ENCODE measurements at places on chromosomes 16 and 17.

- DNase-seq: no peak
Observed at GRCh38 chr16:84294117-84294516, 561 bp upstream of the WFDC1 start.

DNA sequence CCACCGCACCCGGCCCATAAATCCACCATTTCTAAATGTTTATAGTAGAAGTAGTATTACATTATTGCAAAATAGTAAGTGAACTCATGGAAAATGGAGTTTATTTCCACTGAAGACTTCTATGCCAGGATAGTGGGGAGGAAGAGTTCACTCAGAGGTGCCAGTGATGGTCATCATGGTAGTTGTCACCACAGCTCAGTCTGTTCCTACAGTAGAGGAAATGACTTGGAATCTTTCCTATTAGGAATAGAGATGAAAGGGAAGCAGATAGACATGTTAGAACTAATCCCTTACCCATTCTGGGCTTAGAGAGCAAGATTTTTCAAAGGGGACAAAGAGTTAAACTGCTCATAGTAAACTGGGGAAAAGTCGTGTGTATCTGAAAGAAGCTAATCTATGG is 20.1 kb downstream of the MRPL45 start:
- DNase-seq: no peak

DNA sequence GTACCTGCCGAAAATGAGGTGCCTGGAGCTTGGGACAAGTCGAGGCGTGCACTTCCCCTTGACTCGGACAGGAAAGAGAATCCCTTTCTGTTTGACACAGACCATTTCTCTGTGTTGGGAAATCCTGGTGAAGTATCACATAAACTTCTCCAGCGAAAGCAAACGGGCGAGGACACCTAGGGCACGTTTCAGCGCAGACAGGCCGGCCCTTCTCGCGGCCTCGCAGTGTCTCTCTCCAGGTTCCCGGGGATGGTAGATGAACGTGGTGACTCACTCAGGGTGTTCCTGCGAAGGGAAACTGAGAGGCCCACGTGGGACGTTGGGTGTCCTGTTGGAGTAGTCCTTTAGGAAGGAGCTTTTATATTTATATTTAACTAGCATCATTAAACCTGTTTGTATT is 36.3 kb upstream of the ZNF750 start:
- no peak for DNase-seq

DNA sequence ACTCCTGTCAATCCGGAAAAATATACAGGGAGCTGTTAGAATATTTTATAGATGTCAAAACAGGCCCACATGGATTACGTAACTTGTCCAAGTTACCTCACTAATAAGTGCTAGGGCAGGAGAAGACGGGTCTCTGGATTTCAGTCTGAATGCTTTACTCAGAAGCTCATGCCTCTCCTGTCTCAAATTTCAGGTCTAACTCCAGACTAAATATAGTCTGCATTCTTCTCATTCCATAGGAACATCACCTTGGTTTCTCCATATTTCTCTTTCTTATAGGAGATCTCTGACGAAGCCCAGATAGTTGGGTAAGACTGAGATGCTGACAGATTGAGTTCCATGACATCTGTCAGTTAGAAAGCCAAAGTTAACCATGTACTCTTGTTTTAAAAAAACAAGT is 174.2 kb downstream of the STX8 start:
- no peak for DNase-seq

DNA sequence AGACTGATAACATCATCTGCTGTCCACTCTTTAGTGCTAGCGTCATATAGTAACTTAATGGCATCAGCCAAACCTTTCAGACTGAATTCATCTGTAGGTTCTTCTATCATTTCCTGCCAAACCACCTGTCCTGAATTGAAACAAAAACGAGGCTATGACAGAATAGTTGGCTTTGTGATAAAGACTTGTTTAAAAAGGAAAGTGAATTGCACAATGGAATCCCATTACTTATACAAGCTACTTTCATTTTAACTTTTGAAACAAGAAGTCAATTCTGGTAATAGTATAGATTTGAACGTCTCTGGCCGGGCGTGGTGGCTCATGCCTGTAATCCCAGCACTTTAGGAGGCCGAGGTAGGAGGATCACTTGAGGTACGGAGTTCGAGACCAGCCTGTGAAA is 18.2 kb downstream of the LASP1NB start:
- no peak for DNase-seq

DNA sequence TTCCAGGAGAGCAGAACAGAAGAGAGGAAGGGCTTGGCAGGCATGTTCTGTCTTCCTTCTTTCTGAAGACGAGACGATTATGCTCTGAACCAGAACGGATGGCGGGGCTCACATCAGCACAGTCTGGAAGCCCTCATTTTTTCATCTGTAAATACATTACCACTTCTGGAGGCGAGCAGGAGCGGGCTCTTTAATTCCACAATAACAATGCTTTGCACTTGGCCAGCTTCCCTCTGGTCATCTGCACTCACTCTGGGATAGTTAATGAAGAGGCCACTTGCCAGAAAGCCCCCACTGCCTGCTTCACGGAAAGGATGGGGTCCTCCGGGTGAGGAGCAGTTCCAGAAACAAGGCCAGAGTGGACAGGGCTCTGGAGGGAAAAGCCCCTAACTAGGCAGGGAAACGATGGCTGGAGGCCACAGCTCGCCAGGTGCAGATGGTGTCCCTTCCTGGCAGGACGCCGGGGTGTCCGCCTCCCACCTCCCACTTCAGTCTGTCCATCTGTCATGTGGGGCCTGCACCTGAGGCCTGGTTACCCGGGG is 13.1 kb upstream of the BCAR1 start:
- no peak for DNase-seq

DNA sequence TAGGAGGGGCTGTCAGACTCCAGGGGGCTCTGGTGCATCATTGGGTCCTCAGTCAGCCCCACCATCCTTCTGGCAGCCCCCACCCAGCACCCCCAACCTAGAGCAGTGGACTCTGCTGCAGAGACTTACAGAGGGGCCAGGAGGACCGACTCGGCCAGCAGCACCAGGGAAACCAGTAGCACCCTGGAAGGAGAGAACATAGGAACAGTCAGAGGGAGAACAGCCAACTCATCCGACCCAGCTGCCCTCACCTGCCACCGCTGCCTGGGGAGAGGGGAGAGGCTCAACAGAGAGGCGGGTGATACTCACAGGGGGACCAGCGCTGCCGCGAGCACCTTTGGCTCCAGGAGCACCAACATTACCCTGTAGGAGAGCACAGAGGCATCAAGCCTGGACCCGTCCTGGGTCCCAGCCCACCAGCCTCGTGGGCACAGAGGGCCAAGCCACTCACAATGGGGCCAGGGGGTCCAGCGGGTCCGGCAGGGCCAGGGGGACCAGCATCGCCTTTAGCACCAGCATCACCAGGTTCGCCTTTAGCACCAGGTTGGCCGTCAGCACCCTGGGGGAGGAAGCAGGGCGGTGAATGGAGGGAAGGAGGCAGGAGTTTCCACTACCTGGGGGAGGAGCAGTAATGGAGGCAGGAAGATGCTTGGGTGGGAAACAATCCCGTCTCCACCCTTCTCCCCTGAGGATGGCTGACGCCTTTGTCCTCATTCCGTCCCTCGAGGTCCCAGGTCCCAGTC is 11.7 kb downstream of the COL1A1 start:
- no peak for DNase-seq

- DNase-seq: no peak
Observed at GRCh38 chr17:50133769-50134099, 3.8 kb upstream of the SAMD14 start.

DNA sequence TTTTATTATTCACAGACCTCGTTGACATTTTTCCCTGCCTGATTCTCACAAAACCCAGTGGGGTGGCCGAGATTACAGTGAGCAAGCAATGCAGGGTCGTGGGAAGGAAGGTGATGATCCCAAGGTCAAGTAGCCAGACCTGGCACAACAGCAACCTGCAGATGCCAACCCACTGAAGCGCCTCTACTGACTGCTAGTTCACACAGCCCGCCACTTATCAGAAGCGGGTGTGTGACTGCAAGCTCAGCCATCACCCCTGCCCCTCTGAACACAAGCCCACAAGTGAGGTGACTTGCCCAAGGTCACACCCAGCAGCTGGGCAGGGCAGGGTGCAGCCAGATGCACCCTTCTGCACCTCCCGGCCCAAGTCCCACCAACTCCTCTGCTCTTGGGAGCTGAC is 7.1 kb downstream of the TFAP4 start:
- no peak for DNase-seq

DNA sequence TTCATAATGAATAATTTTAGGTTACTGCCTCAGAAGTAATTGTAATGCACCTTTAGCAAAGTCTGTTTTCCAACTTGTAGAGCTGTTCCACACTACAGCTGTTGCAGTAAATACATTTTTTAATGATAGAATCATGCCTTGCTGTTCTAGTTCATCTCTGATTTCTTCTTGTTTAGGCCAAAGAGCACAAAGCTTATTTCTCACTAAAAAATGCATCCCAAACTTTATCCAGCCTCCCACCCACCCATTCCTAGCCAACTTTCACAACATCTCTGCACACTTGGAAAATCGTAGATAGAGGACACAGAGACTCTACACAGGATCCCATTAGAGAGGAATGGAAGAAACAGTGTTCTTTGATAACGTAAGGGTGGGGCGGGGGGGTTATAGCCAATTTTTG is 252.2 kb upstream of the DYNLRB2 start:
- DNase-seq: no peak

GRCh38 chr17:74429604-74430384 is 2.1 kb upstream of the GPRC5C start:
- DNase-seq: no peak

DNA sequence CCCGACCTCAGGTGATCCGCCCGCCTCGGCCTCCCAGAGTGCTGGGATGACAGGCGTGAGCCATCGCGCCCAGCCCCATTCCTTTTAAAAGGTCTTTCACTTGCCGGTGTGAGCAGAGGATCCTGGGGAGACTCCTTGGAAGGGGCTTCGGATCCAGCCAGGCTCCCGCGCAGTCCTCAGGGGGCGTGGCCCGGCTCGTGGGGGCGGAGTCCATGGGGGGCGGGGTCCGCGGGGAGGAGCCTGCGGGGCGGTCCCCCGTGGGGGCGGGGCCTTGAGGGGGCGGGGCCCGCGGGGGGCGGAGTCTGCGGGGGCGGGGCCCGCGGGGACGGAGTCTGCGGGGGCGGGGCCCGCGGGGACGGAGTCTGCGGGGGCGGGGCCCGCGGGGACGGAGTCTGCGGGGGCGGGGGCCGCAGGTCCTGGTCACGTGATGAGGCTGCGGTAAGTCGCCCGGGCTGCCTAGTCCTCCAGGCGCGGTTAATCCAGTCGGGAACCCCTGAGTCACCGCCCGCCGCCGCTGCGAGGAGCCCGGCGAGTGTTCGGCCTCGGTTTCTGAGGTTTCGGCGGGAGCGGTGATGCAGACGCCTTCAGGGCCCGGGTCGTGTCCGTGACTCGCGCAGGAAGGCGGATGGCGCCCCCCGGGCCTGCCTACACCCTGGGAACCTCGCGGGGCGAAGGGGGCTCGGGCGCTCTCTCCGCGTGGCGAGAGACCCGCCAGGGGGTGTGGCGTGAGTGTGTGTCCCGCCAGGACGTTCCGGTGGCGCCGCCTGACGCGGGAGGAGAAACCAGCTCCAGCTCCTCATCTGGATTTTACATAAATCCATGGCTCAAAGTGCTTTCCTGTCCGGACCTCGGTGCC is 23.6 kb upstream of the ABR start:
- peak; percentile 35 for DNase-seq

GRCh38 chr16:80114699-80115098 is 426.1 kb upstream of the DYNLRB2 start:
- DNase-seq: no peak

DNA sequence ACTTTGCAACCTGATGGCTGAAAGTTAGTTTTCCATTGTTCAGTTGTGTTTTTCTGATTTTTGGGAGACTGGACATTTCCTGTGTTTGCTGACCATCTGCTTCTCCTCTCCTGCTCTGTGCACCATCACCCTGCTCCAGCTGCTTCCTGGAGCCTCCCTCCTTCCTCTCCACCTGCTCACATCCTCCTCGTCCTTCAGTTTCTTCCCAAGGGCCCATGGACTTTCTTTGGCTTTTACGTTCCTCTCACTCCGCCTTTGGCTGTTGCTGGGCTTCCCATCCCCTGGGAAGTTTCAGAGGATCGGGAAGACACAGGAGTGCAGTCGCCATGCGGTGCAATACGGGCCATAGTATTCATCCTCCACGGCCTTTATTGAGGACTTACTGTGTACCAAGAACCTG is 61.6 kb downstream of the TNFRSF13B start:
- no peak for DNase-seq

- no peak for DNase-seq
Observed at GRCh38 chr16:30166202-30166902, 17.1 kb upstream of the CORO1A start.

DNA sequence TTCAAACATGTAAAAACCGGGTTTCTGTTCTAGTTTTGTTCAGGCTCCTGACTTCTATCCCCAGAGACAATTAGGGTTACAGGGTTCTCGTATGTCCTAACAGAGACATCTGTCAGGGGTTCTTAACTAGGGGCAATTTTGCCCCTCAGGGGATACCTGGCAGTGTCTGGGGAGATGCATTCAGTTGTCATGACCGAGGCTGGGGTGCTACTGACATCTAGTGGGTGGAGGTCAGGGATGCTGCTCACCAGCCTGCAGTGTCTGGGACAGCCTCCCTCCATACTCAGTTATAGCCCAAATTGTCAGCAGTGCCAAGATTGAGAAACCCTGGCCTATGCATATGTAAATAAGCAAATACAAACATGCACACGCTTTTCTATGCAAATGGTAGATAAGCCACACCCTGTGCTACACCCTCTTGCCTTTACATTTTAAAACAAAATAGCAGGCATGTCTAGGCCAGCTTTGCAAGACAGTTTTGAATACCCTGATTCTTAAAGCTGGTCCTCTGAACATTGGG is 37.4 kb downstream of the CLEC16A start:
- no peak for DNase-seq

DNA sequence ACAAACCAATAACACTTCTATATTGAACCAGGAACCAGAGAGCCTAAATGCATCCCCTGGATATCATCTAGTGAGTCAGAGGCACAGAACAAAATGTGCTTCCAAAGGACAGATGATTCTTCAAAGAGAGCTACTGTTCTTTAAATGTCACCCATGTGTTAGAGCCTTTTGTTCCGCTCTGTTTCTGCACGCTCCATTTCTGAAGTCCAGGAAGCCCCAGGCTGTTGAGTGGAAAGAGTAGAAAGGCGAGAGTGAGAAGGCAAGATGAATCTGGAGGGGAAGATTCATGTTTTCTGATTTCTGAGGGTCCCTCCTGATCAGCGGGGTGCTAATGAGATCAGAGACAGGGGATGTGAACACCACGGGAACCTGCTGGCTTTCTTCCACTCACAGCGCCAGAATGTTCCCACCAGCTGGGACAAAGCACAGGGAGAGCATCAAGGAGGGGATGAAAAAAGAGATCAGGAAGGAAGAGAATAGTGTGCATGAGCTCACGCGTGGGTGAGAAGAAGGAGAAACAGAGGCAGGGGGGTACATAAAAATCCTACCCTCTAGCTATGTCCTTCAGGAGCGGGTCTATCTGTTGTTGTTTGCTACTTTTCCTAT is 559.9 kb upstream of the HSBP1 start:
- DNase-seq: no peak

GRCh38 chr16:28217326-28217725 is 5.6 kb upstream of the XPO6 start:
- DNase-seq: no peak

Measured in effector memory CD8-positive, alpha-beta T cell (primary cell).